ENCODE measurements at places on chromosomes 16 and 17. TPM values are rescaled to one million over a fixed set of nuclear protein-coding genes. Genes with fewer than 3 reads are reported as not detected.

The AIPL1 gene
- not detected for polyA plus RNA-seq

The OTOP3 gene
- 0.04 TPM for polyA plus RNA-seq

The CEP112 gene
- 7.9 TPM for polyA plus RNA-seq

The TMIGD1 gene
- not detected for polyA plus RNA-seq

The SKAP1 gene
- 0.09 TPM for polyA plus RNA-seq

The PYY gene
- not detected for polyA plus RNA-seq

The C1QL1 gene
- 0.05 TPM for polyA plus RNA-seq

The ADAD2 gene
- polyA plus RNA-seq: 0.18 TPM

Data from psoas muscle (tissue), 8 donors.